Amniotic stem cell (primary cell): ENCODE measurements at places on chromosomes 12 and 14.
A peak's percentile ranks its signal among the peaks of the same experiment; 100 is the strongest.

DNA sequence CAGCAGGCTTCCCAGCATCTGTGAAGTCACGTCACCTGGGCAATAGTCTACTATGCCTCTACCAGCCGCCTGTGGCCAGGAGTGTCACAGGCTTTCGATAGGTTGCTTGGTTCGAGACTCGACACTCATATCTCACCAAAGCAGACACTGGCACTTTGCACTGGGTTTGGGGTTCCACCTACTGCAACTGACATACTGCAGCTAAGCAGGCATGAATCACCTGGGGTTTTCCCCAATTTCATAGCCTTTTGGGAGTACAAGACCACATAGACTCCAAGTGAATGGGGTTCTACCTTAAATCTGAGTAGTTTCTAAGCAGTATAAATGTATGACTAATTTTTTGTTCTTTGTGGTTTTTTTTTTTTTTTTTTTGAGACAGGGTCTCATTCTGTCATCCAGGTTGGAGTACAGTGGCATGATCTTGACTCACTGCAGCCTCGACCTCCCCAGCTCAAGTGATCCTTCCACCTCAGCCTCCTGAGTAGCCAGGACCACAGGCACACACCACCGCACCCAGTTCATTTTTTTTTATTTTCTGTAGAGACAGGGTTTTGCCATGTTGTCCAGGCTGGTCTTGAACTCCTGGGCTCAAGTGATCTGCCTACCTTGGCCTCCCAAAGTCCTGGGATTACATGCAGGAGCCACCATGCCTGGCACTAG, 32.1 kb downstream of the DMAC2L start:
- DNase-seq: no peak

GRCh38 chr14:31508135-31508534, 20.3 kb upstream of the GPR33 start:
- no peak for DNase-seq

GRCh38 chr12:118342090-118342489, 30.6 kb downstream of the TAOK3 start:
- DNase-seq: no peak

DNA sequence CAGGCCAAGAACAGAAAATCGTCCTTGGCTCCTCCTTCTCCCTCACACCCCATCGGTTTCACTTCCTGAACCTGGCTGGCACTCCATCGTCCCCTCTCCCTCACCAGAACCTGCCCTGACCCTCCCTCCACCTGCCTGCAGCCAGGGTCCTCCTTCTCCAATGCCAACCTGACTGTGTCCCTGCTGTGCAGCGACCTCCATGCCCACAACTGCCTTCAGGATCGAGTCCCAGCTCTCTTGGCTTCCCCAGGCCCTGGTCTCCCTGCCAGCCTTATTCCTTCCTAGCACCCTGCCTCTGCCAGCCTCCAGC, 19.8 kb downstream of the HVCN1 start:
- no peak for DNase-seq

DNA sequence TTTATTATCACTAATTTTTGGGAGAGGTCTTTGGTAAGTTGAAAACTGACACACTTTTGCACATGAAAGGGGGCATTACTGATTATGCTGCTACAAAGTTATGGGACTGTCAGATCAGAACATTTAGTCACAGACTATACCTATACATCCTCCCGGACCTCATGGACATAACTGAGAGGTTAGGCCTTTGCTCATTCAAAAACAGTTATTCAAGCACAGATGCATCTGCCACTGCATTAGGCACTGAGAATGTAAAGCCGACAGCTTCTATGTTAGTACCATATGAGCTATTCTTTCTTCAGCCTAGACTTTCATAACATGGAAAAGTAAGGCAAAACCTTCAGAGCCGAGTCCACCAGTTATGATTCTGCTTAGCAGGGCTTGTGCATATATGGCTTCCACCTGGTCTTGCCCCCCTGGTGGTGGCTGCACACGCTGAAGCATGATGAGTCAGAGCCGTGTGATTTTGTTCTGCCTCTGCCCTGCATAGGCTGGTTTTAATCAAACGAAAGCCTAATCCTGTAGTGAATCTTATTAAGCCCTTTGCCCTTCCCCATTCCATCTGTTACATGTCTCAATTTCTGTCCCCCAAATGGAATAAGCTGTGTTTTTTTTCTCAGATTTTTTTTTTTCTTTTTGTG, 21.8 kb upstream of the RNU6-8 start:
- DNase-seq: no peak

DNA sequence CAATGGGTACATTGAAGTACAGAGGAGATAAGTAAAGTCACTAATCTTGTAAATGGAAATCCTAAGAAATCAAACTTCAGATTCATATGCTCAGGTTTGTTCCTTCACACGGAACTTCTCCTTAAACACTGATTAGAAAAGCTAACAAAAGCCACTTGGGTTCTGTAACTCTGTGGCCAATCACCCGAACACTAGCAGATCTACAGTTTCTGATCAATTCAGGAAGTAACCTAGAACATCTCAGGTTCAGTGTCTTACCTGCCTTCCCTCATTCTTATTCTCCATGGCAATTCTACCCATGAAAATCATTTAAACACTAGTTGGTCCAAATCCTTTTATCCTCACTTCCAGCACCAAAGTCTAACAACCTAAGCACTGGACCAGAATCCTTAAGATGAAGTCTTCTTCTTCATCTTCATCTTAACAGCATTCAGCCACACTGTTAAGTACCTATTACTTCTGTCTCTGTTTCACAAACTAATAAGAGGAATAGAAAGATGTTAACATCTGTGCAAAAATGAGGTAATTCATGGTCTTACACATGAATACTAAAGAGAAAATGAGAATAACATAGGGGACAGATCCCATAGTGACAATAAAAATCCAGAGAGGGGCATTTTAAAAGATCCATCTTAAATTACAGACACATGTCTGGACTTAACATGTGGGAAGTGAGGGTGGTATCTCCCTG, 184.5 kb downstream of the SSPN start:
- DNase-seq: no peak

DNA sequence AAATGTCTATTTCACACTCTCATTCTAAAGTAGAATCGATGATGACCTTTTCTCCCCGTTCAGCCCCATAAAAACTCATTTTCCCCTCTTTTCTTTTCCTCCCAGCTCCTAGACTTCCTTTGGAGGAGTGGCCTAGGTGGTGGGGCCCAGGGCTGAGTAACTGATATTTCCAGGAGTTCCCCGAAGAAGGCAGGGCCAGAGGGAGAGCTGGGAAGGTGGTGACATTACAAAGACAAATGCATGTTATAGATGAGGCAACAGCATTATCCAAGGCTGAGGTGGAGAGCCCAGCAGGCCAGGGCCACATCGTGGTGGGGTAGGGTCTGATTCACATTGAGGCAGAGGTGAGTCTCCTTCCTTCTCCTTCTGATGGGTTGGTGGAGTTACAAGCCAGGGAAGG, 22.2 kb upstream of the HDAC7 start:
- DNase-seq: no peak

DNA sequence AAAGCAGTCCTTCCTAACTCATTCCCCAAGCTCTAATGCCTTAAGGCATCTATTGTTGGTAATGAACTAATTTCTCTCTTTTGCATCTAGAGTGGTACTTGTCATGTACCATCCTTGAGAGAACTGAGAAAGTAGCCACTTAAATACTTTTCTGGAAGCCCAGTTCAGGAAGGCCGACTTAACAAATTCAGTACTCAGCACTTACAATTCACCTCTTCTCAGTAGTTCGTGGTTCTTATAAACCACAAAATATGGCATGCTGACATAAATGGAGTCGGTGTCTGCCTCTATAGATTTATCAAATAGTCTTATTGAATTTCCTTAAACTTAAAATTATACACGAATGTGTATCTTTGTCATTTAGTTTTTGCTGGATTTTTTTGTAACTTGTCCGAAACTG, 9.4 kb upstream of the COCH start:
- DNase-seq: no peak

DNA sequence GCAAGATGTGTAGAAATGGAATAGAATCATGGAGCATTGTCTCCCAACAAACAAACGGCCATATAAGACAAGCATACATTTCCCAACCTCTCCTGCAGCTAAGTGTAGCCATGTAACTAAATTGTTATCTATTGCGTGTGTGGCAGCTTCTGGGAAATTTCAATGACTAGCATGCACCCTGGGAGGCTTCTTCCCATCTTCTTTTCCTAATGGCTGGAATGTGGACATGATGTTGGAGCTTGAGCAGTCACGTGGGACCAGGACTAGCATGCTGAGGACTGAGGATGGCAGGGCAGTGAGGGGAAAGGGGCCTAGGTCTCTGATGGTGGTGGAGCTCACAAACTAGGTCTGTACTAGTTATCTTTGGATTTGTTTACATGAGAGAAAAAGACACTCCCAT, 21.7 kb upstream of the CTDSP2 start:
- no peak for DNase-seq

GRCh38 chr12:95224202-95225170, 6.9 kb downstream of the VEZT start:
- peak; percentile 56 for DNase-seq

DNA sequence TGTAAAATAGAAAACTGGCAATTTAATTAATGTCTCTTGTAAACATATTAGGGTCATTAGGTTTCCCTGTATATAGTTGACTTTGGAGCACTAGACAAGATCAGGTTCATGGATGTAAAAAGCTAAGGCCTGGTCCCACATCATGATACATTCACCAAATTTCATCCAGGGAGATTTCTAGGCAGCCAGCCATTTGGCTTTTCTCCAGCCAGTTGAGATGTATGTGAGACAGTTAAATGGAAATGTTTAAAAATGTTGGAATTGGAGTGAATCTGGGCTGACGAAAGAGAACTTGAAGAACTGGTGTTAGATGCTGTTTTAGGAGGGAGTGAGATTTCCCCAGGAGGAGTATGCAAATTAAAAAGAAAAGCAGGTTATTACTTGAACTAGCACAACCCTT, 41.8 kb upstream of the CLEC14A start:
- DNase-seq: no peak

DNA sequence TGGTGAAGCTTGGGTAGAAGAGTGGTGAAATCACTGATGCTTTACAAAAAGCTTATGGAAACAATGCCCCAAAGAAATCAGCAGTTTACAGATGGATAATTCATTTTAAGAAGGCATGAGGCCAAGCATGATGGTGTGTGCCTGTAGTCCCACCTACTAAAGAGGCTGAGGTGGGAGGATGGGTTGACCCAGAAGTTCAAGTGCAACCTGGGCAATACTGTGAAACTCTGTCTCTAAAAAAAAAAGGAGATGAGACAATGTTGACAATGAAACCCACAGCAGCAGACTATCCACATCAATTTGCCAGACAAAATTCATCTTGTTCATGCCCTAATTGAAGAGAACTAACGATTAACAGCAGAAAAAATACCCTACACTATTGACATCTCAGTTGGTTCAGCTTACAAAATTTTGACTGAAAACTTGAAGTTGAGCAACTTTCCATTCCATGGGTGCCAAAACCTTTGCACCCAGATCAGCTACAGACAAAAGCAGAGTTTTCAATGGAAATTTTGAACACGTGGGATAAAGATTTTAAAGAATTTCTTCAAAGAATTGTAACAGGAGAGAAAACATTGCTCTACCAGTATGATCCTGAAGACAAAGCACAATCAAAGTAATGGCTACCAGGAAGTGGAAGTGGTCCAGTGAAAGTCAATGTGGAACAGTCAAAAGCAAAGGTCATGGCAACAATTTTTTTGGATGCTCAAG, 26.7 kb downstream of the BTG1 start:
- no peak for DNase-seq

DNA sequence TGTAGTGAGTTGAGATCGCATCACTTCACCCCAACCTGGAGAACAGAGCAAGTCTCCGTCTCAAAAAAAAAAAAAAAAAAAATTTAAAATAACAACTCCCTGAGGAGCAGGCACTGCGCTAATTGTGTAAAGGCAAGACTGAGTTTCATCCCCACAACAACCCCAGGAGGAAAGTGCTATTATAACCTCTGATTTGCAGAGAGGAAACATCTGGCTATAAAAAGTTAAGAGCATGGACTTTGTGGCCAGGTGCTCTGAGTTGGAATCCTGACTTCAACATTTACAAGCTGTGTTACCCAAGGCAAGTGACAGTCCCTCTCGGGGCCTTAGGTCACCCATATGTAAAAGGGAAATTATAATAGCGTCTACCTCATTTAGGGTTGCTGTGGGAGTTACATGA, 76.0 kb upstream of the MYL2 start:
- DNase-seq: no peak

GRCh38 chr12:10031771-10032175, 1.3 kb downstream of the CLEC9A start:
- DNase-seq: no peak

GRCh38 chr12:51910168-51910567, 2.9 kb downstream of the ACVRL1 start:
- no peak for DNase-seq

GRCh38 chr14:68552602-68553001, 240.3 kb downstream of the ZFP36L1 start:
- no peak for DNase-seq

DNA sequence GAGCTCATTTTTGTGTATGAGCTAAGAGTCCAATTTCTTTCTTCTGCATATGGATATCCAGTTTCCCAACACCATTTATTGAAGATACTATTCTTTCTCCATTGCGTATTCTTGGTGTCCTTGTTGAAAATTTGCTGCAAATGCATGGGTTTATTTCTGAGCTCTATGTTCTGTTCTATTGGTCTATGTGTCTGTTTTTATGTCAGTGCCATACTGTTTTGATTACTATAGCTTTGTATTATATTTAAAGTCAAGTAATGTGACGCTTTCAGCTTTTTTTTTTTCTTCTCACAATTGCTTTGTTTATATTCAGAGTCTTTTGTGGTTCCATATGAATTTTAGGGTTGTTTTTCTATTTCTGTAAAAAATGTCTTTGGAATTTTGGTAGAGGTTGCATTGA, 247.1 kb upstream of the TBX3 start:
- DNase-seq: no peak

DNA sequence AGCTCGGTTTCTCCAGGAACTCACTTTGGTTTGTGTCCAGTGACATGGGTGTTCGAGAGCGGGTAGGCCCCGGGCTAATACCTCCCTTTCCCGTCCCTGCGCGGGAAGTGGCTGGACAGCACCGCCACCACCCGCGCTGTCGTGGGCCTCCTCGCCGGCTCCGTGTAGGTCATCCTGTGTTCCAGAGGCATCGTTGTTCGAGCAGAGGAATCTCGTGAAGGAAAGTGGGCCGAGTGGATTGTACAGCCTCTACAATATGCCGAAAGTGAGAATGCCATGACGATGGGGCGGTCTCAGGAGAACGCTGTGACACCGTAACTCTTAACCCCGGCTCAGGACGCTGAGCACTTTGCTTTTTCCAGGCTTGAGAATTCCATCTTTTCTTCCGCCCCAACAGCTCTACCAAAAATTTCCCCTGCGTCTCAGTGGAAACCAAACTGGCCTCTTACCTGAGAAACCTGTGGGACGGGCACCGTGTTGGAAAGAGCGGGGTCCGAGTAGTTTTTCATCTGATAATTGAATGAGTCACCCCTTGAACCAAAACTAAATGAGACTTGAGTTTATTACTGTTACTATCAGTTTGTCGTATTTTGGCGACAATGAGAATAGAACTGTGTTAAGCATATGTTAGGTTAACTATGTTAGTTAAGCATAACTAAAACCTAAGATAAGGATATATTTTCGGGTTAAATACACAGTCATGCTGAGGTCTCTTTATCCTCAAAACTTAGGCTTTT, 510 bp downstream of the EIF2S1 start:
- peak; percentile 80 for DNase-seq
